AML-193 (cell line): ENCODE measurements at places on chromosomes 13 and 19.

DNA sequence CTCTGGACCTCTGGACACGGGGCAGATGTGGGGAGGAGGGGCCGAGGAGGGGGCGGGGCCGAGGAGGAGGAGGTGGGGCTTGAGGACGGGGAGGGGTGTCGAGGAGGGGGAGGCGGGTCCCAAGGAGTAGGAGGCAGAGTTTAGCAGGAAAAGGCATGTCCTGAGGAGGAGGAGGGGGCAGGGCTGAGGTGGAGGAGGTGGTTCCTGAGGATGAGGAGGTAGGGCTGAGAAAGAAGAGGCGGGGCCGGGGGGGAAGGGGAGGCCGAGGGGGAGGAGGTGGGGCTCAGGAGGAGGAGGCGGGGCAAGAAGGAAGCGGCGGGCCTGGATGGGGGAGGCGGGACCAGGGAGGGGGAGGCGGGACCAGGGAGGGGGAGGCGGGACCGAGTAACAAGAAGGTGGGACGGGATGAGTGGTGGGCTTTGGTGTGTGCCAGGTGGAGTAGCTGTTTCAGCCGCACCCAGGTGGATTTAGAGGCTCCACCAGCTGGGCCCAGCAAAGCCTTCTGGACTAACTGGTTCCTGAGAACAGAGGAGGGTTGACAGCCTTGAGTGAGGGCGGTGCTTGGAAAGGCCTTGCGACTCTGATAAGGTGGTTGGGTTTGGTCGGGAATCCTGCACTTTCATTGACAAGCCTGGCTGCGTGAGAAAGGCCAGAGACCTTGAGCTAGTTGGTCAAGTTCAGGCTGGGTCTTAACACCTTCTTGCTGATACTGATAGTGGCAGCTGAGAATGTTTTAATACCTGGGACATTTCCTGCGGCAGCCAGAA, 7.7 kb downstream of the TECR start:
- no peak for DNase-seq

DNA sequence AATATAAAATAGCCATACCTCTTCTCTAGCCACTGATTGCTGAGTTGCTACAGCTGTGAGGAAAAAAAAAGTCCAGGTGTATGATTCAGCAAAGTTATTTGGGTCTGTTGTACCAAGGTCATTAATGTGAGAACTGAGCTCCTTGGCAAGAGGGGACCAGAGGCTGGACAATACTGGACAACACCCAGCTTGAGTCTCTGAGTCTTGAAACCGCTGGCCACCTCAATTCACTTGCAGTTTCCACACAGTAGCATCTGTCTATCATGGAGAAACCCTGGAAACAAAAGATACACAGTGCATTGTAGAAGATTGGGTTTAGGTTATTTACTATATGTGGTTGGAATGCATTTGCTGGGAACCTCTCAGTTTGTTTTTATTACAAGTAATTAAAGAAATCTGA, 60.4 kb downstream of the WDFY2 start:
- DNase-seq: no peak

- no peak for DNase-seq
Measured at GRCh38 chr13:82115391-82115790, 1766.9 kb downstream of the SLITRK1 start.

DNA sequence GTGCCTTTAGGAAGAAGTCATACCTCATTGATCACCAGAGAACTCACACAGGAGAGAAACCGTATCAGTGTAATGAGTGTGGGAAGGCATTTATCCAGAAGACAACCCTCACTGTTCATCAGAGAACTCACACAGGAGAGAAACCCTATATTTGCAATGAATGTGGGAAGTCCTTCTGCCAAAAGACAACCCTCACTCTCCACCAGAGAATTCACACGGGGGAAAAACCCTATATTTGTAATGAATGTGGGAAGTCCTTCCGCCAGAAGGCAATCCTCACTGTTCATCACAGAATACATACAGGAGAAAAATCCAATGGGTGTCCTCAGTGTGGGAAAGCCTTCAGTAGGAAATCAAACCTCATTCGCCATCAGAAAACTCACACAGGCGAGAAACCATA, 21.9 kb downstream of the ZNF382 start:
- no peak for DNase-seq

- DNase-seq: peak; percentile 64
Measured at GRCh38 chr19:38425810-38426466, at the start of gene RASGRP4. TSS of gene RASGRP4 (minus strand) at chr19:38426219. CDS start at chr19:38426091, 128 bp downstream.

DNA sequence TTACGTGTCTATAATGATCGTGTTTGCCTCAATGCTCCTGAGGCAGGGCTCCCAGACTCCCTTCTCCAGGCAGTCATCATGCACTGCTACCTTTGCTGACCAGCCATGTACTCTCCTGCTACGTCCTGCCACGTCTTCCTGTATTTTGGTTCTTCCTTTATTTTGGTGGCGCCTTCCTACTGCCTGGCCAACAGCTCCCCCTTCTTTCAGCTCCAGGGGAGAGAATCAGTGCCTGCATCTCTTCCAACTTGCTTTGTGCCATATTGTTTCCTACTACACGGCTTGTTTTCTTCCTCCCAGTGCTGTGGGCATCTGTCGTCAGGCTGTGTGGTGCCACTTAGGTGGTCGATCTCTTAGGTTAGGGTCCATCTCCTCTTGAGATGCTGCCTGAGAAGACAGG, 96.2 kb downstream of the FGF9 start:
- no peak for DNase-seq

GRCh38 chr19:37938353-37938752, 31.3 kb downstream of the SIPA1L3 start:
- no peak for DNase-seq

DNA sequence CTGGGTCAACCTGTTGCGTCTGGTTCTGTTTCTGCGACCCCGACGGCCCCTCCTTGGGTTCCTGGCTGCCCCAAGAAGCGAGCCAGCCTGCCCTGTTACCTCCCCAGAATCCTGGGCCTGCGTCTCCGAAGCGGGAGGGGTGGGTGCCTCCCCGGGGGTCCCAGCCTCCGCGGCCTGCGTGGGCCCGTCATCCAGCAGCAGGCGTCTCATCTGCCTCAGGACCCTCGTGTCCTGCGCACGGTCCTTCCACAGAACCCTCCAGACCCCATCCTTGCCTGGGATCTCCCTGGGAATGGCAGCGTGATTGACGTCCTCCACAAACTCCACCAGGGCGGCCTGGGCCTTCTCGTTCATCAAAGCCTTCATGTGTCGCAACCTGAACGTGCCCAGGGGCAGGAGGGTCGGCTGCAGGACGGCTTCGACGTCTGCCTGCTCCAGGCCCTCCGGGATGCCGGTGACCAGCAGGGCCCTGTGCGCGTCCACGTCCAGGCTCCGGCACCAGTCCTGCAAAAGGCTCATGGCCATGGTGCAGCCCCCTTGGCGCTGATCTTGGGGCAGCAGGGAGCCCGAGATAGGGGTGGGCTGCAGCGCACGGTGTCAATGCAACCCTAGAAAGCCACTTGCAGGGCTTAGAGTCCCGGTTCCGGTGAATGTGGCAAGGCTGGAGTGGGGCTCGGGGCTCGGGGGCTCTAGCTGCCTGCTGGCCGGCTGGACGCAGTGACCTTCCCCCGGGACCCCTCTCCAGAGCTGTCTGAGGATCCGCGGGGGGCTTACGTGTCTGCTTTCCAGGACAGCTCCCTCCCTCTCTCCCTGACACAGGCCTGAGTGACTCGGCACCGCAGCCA, 504 bp downstream of the PNMA8B start:
- DNase-seq: no peak

GRCh38 chr13:111387026-111387871, 66.8 kb downstream of the TEX29 start:
- DNase-seq: no peak

DNA sequence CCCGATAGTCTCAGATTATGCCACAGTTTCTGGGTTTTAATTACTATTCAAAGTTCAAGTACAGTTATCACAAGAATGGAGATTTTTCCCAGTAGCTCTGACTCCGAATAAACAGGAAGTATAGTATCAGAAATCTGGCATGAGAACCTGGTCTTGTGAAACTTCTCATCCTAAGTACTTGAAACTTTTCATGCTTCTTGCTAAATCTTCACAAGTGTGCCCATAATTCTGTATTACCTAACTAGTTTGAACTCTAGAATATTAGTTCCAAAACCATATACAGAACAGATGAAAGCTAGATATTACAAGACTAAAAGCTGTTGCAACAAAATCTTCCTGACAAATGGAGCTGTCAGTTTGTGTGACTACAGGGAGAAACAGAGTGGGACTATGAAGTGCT, 70.5 kb upstream of the CSNK1A1L start:
- peak; percentile 81 for DNase-seq

- DNase-seq: peak; percentile 69
Measured at GRCh38 chr13:35630551-35631275, 154.2 kb upstream of the MAB21L1 start.

GRCh38 chr13:72127031-72127430, 260.0 kb upstream of the DACH1 start:
- DNase-seq: no peak

DNA sequence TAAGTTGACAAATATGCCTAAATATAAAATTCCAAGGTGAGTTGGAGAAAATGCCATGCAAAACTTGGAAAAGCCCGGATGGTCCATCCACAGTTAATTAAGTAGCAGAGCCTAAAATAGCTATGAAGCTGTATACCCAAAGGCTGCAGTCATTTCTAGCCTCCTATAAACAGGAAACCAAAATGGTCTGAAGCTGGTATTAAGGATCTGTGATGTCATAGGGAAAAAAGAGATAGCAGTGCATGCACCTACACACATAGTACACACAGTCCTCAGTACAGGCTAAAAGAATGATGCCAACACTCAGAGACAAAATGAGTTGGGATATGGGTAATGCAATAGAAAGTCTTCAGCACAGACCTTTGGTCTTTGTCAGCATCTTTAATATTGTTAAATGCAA, 736.9 kb downstream of the EFNB2 start:
- no peak for DNase-seq

DNA sequence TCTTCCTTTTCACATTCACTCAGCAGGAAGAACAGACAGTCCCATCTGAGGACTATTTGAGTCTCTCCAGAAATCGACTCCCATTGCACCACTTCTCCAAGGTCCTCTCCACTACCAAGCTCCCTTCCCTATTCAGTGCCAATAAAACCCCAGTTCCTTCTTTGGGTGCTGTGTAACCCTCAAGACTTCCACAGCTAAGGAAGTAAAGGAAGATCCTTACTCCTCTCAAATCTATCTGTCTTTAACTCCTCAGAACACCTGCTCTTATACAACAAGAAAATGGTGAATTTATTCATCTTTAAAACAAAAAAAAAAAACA, 29.2 kb upstream of the TM9SF2 start:
- no peak for DNase-seq

DNA sequence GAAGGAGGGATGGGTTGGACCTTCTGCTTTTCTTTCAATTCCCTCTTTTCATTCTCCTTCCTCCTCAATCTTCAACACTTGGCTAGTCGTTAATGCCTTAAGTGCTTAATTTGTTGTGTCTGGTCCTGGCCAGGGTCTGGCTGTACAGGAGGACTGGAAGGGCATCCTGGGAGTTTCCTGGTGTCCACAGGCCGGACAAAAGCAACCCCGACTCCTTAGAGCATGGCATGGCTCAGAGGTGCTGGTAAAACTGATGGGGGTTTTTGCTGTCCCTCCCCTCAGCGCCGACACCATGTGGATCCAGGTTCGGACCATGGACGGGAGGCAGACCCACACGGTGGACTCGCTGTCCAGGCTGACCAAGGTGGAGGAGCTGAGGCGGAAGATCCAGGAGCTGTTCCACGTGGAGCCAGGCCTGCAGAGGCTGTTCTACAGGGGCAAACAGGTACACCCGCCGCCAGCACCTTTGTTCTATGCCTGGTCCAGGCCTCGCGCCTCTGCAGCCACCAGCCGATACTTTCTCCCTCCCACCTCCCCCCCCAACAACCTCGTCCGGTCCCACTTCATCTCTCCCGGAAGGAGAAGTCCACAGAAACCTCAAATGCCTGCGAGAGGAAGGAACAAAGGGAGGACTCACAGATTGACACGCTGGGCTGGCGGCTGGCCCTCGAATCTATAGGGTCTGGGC, 1.4 kb downstream of the UHRF1 start:
- DNase-seq: peak; percentile 70

DNA sequence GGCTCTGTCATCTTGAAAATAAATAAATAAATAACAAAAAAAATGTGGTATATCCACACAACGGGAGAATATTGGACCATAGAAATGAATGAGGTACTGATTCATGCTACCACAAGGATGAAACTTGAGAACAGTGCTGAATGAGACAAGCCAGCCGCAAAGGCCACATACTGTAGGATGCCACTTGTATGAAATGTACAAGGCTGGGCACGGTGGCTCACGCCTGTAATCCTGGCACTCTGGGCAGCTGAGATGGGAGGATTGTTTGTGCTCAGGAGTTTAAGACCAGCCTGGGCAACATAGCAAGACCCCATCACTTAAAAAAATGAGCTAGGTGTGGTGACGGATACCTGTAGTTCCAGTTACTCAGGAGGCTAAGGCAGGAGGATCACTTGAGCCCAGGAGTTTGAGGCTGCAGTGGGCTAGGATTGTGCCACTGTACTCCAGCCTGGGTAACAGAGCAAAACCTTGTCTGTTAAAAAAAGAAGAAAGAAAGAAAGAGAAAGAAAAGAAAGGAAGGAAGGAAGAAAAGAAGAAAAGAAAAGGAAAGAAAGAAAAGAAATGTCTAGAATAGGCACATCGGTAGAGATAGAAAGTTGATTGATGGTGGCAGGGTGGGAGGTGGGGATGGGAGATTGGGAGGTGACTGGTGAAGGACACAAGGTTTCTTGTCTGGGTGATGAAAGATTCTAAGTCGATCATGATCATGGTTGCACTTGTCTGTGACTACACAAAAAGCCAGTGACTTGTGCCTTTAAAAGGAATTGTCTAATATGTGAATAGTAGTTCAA, 20.3 kb downstream of the HPN start:
- DNase-seq: no peak

- DNase-seq: no peak
Measured at GRCh38 chr19:48043675-48044258, at the start of gene CABP5. TSS of gene CABP5 (minus strand) at chr19:48044079. CDS start at chr19:48043922, 157 bp downstream.

DNA sequence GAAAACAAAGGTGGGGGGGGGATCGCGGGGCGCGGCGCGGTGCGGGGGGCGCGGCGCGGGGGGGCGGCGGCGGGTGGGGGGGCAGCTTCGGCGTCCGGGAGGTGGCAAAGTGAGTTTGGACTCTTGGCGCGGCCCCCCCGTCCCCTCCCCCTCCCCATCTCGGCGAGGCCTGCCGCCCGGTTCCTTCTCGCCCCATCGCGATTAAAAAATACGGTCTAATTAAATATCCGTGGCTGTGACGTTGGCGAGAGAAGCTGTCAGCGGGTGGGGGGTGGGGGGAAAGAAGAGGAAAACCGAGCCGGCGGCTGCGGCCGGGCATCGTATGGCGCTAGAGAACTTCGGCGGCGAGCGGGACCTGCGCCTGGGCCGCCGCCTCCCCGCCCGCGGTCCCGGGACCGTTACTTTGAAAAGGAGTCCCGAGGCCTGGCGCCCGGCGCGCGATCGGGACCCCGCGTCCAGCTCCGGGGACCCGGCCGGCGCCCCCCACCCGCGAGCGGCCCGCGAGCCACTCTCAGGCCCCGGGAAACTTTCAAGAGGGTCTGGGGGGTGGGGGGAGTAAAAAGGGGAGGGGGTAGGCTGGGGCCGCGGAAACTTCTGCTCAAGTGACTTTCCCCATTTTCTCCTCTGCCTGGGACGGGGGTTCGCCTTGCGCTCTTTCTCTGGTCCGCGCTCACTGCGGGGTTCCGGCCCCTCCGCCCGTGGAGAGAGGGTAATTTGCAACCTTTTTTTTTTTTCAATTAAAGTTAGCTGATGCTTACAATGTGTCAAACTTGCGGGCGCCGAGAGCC, 146.3 kb upstream of the ZNF536 start:
- no peak for DNase-seq

- no peak for DNase-seq
Measured at GRCh38 chr13:110617321-110618072, 2.2 kb downstream of the NAXD start.
